PC-3 (cell line): ENCODE measurements at places on chromosomes 3 and 15.

DNA sequence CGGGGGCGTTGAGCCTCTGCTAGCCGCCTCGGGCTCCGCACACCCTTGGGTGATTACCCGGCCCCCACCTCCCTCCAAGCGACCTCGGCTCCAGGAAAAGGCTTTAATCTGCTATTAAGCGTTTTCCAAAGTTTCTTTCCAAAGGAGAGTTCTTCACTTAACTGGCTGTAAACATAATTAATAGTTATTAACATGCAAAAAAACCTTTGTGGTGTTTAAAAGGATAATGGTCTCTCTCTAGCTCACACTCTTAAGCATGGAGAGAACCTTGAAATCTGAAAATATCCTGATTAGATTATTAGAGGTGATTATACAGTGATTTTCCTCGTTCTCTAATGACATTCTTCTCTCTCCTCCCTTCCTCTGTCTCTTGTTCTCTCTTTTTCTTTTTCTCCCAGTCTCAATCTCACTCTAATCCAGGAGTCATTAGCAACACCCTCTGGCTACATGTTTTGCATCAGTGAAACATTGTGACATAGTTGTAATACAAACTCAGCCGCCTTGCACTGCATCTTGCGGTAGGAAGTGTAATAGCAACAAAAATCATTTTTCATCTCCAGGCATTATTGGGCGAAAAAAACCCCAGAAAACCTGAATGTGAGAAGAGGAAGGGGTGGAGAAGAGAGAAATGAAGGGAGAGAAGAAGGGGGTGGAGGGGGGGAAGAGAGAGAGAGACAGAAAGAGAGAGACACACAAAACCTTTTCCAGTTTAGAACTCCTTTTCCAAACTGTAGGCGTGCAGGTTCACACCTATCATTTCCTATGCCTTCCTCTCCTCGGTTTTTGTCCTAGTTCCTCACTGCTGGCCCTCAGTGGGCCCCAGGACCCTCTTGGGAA lies 24.4 kb downstream of the NR2F2 start:
- peak; percentile 69 for DNase-seq

- DNase-seq, result no peak
These were observed 75.6 kb downstream of the TRAK1 start for GRCh38 chr3:42166662-42167300.

- peak; percentile 66 for DNase-seq
These were observed 219.9 kb downstream of the TCF12 start for GRCh38 chr15:57138349-57138788.

DNA sequence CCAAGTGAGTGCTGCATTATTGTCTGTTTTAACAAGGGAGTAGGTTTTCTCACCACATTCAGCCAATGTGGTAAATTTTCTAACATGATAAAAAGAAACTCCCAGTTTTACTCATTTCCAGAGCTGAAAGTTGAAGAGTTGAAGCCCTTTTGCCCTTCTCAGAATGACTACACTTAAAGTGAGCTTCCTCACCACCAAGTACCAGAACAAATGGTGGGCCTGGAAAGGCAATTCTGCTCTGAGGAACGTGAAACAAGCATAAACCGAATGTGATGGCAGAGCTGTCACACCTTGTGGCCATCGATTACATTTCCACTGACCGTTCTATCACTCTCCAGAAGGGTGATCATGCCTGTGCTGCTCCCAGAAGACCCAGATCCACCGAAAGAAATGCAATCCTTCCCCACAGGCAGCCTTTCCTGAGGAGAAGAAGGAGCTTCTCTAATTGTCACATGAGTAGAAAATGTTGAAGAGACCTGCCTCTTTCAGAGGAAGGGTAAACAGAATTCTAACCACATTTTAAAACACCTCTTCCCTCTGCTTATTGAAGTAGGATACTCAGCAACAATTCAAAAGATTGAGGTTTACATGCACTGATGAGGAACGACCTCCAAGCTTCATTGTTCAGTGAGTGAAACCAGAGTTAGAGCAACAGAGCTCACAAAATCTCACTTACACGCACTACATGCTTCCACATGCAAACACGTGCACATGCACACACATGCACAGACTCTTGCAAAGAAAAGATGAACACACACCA lies 21.4 kb upstream of the CCR9 start:
- DNase-seq, result no peak

GRCh38 chr15:81723701-81724100 lies 322.1 kb downstream of the MEX3B start:
- no peak for DNase-seq

DNA sequence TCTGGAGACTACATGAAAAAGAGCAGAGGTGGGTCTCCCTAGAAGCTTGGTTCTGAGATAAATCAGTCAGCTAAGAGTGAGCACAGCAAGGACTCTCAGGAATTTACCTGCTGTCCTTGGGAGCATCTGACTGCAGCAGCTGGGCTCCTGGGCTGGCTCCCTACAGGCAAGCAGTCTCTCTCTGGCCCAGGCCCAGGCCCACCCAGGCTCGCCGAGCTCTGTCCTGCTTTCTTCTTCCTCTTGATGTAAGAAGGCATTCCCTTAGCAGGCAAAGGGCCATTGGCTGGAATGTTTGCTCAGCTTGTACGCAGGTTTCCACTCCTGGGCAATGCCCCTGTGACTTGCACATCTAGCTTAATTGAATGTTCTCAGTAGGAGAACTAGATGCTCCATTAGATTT lies 4.3 kb upstream of the RBP2 start:
- no peak for DNase-seq

DNA sequence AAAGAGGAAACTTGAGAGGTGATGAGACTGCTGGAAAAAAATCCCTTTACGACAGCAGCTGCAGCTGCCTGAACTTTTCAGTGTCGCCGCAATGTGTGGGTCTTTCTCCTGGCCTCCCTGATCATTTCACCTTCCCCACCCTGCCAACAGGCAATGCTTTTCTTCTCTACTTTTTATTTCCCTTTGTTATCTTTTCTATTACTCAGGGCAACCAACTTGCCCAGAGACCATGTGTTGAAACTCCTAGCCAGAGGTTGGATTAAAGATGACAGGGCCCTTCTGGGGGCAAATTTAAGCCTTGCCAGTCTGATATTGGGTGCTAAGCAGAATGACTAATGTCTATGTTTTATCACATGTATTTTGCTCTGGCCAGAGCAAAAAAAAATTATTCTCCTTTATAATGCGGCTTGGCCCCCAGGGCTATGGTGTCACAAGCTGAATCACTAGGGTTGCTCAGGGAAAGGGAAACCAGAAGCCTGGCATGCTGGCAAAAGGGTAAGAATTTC lies 51.5 kb upstream of the CFAP20DC start:
- peak; percentile 94 for DNase-seq

DNA sequence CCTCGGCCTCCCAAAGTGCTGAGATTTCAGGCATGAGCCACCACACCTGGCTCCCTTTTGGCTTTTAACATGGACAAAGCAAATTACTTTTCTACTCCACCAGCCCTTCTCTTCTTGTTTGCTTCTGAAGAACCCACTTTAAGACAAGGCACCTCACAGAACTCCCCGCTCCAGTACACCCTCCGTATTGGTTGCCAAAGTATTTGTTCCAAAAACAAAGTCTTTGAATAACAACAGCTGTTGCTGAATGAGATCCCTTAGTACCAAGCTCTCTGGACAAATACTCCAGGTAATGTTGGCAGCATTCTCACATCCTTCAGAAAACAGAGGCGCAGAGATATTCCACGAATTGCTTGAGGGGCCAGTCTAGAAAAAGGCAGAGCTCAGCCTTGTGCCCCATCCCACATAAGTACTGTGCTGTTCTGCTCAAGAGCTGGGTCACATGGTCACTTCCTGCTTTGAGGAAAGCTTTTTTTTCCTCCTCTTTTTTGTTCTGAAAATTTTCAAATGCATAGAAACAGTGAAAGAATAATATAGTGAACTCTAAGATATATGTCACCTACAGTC lies 7.3 kb upstream of the CHCHD6 start:
- DNase-seq, result no peak

DNA sequence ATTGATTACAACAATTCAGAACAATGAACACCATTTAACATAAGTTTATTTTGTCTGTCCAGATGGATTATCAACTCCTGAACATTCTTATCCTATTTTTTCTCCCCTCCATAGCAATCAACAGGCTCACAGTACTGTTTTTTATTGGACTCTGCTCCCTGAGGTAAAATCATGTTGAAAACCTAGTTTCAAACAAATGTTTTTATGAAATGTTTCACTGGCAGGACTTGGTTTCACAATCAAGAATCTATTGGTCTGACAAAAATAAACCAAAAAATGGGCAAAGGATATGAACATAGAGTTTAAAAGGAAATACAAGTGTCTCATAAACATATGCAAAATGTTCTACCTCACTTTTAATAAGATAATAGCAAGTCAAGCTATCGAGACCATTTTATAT lies 2.6 kb upstream of the MYRIP start:
- DNase-seq, result no peak

- DNase-seq, result peak; percentile 82
These were observed at the start of gene IL17RD for GRCh38 chr3:57164657-57165573. Gene IL17RD, minus strand, starts transcription at chr3:57165353. Its CDS starts 67 bp downstream, at chr3:57165286.

- peak; percentile 93 for DNase-seq
These were observed 30.3 kb upstream of the C15orf39 start for GRCh38 chr15:75171408-75171807.

GRCh38 chr3:101611023-101611422 lies 37.0 kb downstream of the PCNP start:
- no peak for DNase-seq
